ENCODE measurements at places on chromosomes 5 and 9. TPM values are rescaled to one million over a fixed set of nuclear protein-coding genes. Genes with fewer than 3 reads are reported as not detected.

DNA sequence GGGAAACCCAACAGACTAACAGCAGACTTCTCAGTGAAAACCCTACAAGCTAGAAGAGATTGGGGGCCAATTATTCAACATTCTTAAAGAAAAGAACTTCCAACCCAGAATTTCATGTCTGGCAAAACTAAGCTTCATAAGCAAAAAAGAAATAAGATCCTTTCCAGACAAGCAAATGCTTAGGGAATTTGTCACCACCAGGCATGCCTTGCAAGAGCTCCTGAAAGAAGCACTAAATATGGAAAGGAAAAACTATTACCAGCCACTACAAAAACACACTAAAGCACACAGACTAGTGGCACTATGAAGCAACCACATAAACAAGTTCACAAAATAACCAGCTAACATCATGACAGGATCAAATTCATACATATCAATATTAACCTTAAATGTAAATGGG lies 131.1 kb downstream of the OR2K2 start:
- H3K4me3 ChIP-seq: no peak overlapping the region
- no peak overlapping the region for H3K27ac ChIP-seq
- H3K27me3 ChIP-seq: no peaks in the 10 kb centered on the region
- H3K36me3 ChIP-seq: peaks cover 1% of the 10 kb centered on the region
- no peak for DNase-seq

The CDH9 gene
- not detected for total RNA-seq

DNA sequence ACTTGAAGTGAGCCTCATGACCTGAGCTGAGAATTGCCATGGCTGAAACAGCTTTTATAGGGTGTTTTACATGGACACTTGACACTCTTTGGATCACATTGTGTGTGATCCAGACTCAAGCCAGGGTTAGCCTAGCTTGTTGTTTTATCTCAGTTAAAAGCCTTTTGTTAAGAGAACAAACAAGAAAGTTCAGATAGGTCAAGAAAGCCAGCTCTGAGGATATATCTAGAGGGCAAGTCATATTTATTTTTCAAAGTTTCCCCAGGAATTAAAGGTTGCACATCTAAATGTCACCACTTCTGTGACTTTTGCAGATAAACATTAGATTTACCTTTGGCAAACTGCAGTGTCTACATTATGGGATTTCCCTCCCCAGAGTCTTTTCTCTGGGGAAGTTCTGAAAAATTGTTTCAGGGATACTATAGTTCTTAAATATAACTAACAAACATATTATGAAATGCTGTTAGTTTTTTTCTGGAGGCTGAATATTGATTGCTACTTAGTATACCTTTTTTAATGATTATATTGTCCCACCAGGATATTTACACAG lies 134.5 kb downstream of the C9orf152 start:
- no peaks in the 10 kb centered on the region for H3K36me3 ChIP-seq
- H3K27me3 ChIP-seq: peaks cover 13% of the 10 kb centered on the region
- no peak for DNase-seq
- peaks cover 1% of the 10 kb centered on the region for H3K4me1 ChIP-seq

DNA sequence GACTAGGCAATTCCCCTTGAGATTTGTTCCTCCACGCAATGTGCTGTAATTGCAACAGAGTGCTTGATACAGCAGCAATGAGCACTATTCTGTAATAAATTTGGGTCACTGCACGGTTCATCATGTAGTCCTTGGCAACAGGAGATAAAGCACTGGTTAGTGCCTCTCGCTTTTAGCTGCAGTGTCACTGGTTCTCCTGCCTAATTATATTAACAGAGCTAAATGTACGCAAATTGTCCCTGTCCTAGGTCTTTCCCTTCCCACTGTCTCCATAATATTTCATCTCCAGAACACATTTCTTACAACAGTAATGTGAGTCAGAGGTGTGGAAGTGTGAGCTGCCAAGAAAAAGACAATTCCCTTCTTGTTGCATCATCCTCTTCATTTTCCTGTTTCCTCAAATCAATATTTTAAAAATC lies 553.1 kb downstream of the ZNF608 start:
- H3K4me1 ChIP-seq: no peaks in the 10 kb centered on the region
- no peak for DNase-seq
- peaks cover 3% of the 10 kb centered on the region for H3K27me3 ChIP-seq
- no peaks in the 10 kb centered on the region for H3K36me3 ChIP-seq
- no peak overlapping the region for H3K27ac ChIP-seq

- no peak for DNase-seq
- no peak overlapping the region for H3K27ac ChIP-seq
- H3K4me1 ChIP-seq: no peaks in the 10 kb centered on the region
- H3K36me3 ChIP-seq: no peaks in the 10 kb centered on the region
Measured at GRCh38 chr5:165569551-165569950, 2064.1 kb downstream of the MAT2B start.

GRCh38 chr9:81634915-81635516 lies 54.3 kb downstream of the TLE1 start:
- no peak overlapping the region for H3K27ac ChIP-seq
- H3K27me3 ChIP-seq: no peaks in the 10 kb centered on the region
- no peaks in the 10 kb centered on the region for H3K4me1 ChIP-seq
- no peak overlapping the region for H3K4me3 ChIP-seq

- no peak overlapping the region for H3K4me3 ChIP-seq
- no peak for DNase-seq
- H3K27me3 ChIP-seq: peaks cover 16% of the 10 kb centered on the region
- no peaks in the 10 kb centered on the region for H3K4me1 ChIP-seq
- no peak overlapping the region for H3K27ac ChIP-seq
Measured at GRCh38 chr5:69519285-69519684, 26.7 kb downstream of the OCLN start.

DNA sequence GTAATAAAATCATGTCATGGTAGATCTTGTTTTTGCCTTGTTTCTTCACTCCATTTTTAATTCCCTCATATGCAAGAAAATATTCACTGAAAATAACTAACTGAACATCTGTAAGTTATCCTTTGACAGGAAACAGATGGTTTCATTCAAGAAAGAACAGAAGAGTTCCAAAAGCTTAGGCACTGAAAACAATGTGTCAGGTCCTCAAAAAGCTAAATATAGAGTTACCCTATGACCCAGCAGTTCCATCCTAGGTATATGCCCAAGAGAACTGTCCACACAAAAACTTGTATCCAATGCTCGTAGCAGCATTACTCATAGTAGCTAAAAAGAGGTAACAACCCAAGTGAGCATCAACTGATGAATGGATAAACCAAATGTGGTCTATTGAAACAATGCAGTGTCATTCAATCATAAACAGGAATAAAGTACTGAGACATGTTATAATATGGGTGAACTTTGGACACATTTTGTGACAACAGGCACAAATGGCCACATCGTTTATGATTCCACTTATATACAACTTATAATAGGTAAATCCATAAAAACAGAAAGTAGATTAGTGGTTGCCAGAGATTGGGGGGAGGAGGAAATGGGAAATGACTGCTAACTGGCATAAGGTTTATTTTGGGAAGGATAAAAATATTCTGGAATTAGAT lies 231.0 kb downstream of the FRMD3 start:
- DNase-seq: no peak
- H3K4me1 ChIP-seq: no peaks in the 10 kb centered on the region
- H3K27ac ChIP-seq: no peak overlapping the region
- H3K27me3 ChIP-seq: no peaks in the 10 kb centered on the region
- no peak overlapping the region for H3K4me3 ChIP-seq

DNA sequence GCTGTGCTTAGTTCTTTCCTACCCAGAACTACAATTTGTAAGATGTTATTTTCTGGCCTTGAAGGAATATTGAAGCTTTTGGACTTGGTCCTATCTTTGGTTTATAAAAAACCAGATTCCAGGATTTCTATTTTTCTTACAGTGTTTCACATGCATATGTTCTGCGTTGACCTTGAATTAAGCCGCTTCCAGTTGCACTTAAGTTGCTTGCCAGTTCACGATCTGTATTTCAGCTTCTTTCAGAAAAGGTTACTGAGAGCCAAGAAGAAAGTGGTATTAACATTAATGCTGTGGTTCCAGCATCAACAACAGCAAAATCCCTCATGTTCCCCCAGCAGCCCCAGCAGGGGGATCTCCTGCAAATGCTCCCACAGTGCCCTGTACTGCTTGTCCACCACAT lies 156.4 kb upstream of the ADAMTS16 start:
- no peaks in the 10 kb centered on the region for H3K36me3 ChIP-seq
- H3K27ac ChIP-seq: no peak overlapping the region
- DNase-seq: no peak
- no peaks in the 10 kb centered on the region for H3K27me3 ChIP-seq

- H3K27me3 ChIP-seq: no peaks in the 10 kb centered on the region
- H3K4me1 ChIP-seq: peaks cover 24% of the 10 kb centered on the region
- H3K27ac ChIP-seq: no peak overlapping the region
- H3K4me3 ChIP-seq: no peak overlapping the region
- no peak for DNase-seq
Measured at GRCh38 chr9:79598562-79599345, 27.0 kb downstream of the TLE4 start.

- H3K4me3 ChIP-seq: no peak overlapping the region
- no peak overlapping the region for H3K27ac ChIP-seq
- no peaks in the 10 kb centered on the region for H3K36me3 ChIP-seq
- peaks cover 3% of the 10 kb centered on the region for H3K27me3 ChIP-seq
- H3K4me1 ChIP-seq: no peaks in the 10 kb centered on the region
- DNase-seq: no peak
Measured at GRCh38 chr5:765948-766631, 18.4 kb downstream of the ZDHHC11B start.

GRCh38 chr5:109038209-109038840 lies 290.6 kb downstream of the FER start:
- no peak for DNase-seq
- H3K36me3 ChIP-seq: peaks cover 2% of the 10 kb centered on the region
- H3K4me1 ChIP-seq: no peaks in the 10 kb centered on the region
- H3K27me3 ChIP-seq: no peaks in the 10 kb centered on the region
- no peak overlapping the region for H3K27ac ChIP-seq

All from activated naive CD8-positive, alpha-beta T cell treated with anti-CD3 and anti-CD28 coated beads, Interleukin-2, amount 10 ng/mL, durations not matched to agents 7 days and 5 days (primary cell).